ENCODE measurements at places on chromosomes 11 and 22. TPM values are rescaled to one million over a fixed set of nuclear protein-coding genes. Genes with fewer than 3 reads are reported as not detected.

DNA sequence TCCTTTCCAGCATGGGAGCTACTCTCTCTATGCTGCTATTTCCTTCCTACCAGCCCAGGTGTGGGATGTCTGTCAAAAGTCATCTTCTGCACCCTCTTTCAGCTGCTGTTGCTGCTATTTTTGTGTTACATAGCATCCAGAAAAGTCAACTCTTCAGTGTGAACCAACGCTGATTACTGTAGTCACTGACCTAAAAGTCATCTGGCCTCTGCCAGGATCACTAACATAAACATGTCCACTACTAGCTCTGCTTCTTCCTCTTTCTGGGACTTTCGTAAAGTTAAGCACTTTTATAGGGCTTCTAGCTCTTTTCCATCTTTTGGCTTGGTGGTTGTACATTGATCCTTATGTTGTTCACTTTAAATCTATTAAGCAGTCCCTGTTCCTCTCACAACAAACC is 90.2 kb upstream of the CARD18 start:
- no peak for DNase-seq

DNA sequence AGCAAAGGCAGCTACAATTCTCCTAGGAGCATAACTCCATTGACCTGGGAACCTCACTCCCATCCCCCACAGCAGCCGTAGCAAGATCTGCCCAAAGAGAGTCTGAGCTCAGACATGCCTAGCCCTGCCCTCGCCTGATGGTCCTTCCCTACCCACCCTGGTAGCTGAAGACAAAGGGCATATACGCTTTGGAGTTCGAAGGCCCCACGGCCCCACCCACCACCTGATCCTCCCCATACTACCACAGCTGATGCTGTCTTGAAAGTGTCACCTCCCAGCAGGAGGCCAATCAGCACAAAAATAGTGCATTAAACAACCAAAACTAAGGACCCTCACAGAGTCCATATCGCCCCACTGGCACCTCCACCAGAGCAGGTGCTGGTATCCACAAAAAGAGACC is 22.6 kb upstream of the GNAZ start:
- DNase-seq = no peak

DNA sequence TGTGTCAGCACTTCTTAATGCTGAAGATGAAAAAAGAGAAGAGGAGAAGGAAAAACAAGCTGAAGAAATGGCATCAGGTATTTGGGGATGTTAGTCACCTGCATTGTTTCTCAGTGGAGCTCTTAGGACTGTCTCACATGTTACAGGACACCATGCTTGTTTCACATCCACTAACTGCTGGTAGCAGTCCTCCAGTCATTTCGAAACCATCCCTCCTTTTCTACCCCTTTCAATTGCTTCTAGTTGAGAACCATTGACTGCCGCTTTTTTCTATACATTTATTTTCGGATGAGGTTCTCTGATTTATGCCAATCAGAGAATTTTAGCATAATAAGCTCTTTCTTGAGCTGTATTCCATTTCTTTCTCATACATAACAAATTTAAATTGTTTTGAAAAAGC is 21.5 kb downstream of the BIRC2 start:
- no peak for DNase-seq

- DNase-seq = no peak
Observed at GRCh38 chr11:60905047-60905446, 1.3 kb downstream of the PRPF19 start.

GRCh38 chr22:49946612-49947295 is 13.8 kb upstream of the PIM3 start:
- DNase-seq = no peak

GRCh38 chr11:103544874-103545273 is 435.6 kb downstream of the DYNC2H1 start:
- no peak for DNase-seq

DNA sequence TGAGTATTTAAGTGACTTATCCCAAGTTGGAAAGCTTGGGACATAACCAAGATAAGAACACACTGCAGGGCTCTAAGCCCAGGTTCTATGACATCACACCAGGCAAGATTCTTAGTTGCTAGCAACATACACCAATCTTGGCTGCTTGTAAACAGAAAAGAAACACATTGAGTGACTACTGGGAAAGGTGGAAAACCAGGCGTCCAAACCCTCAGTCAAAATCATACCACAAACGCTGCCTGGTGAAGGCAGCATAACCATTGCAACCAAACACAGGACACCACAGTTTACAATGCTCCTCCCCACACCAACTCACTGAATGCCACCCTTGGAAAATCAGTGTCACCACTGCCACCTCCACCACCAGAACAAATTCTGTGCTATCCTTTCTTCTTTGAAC is 379.9 kb downstream of the TTC28 start:
- peak; percentile 70 for DNase-seq

- DNase-seq = no peak
Observed at GRCh38 chr11:44797886-44798606, 71.3 kb downstream of the TSPAN18 start.

C11orf86 gene
- polyA plus RNA-seq = not detected

PHOX2A gene
- not detected for polyA plus RNA-seq

GRM5 gene
- polyA plus RNA-seq = not detected
